ENCODE measurements at places on chromosomes 12 and 14.

- peak; percentile 69 for DNase-seq
Measured at GRCh38 chr14:91269076-91269991, 24.8 kb upstream of the GPR68 start.

GRCh38 chr14:52701223-52701622 lies 5.8 kb upstream of the PSMC6 start:
- DNase-seq, result no peak

DNA sequence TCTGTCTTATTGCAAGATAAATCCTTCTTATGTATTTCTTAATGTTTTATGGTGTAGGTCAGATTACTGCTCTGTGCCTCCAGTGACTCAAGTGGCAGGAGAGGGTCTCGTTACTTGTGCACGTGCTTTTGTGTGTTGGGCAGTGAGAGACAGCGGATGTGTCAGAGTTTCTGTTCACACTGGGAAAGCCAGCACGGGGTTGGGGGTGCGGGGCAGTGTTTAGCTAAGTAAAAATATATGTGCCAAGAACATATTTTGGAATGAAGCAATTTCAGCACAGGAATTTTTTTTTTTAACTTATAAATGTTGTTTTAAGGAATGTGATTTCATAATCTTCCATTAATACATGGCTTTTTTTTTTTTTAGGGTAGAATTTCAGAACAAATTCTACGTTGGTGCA lies 4.5 kb upstream of the DNAH10 start:
- no peak for DNase-seq

DNA sequence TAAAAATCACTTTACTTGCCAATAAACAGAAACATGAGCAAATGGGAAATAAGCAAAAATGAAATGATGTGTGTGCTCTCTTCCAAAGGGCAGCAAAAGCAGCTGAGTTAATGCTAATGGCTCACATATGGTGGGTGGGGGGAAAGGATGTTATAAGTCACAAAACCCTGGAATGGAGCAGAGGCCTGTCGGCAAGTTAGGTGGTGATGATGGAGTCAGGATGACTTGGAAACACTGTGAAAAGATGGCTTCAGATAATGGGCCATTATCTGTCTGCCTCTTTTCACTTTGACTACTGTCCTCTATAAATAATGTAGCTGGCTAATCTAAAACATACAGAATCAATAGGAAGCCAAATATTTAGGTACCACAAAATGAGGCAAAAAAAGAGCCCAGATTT lies 228.7 kb downstream of the APAF1 start:
- DNase-seq, result no peak

DNA sequence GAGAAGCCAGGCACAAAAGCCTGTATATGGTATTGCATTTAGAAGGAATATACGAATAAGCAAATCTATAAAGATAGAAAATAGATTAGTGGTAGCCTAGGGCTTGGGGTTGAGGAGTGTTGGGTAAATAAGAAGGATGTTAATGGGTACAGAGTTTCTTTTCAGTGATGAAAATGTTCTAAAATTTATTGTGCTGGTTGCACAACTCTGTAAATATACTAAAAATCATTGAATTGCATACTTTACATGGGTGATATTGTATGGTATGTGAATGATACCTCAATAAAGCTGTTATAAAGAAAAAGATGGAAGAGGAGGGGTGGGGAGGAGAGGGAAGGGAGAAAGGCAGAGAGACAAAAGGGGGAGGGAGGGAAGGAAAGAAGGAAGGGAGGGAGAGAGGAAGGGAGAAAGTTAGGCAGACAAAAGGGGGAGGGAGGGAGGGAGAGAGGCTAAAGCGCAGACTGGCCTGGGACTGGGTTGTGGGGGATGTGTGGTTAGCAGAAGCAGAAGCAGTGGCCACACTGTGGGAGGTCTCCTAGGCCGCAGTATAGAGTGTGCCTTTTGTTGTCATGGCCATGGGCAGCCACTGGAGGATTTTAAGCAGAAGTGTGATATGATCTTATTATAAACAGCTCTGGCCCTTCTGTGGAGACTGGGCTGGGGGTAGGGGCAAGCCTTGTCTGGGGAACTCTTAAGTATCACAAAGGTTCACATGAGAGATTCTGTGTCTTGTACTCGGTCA lies 73.6 kb upstream of the ELK3 start:
- no peak for DNase-seq
